Fibroblast of villous mesenchyme (primary cell): ENCODE measurements at places on chromosomes 2 and 18. TPM values are rescaled to one million over a fixed set of nuclear protein-coding genes. Genes with fewer than 3 reads are reported as not detected.

Gene GLB1L
- total RNA-seq = 11.0 and 15.5 TPM in 2 replicates

Gene POTEI
- total RNA-seq = under 0.01 TPM in 1 of 2 replicates, not detected in the other

Gene NOL4
- not detected in 2 replicates for total RNA-seq

Gene SERPINB12
- total RNA-seq = not detected in 2 replicates

Gene VWC2L
- total RNA-seq = under 0.01 TPM in 1 of 2 replicates, not detected in the other

Gene MGAT5
- 64.7 and 109 TPM in 2 replicates for total RNA-seq

Gene KIF5C
- total RNA-seq = under 0.01 TPM in 2 replicates
